Retina (tissue), 1 donor: ENCODE measurements at places on chromosomes 2 and 18.

GRCh38 chr2:42060718-42061619 lies 13.1 kb downstream of the PKDCC start:
- DNase-seq, result peak; percentile 40

- no peak for DNase-seq
These were observed 217.6 kb downstream of the NDUFA10 start for GRCh38 chr2:239807568-239807967.

- no peak for DNase-seq
These were observed 657.0 kb downstream of the ARHGAP15 start for GRCh38 chr2:143786026-143786765.

GRCh38 chr2:15975261-15975600 lies 34.9 kb downstream of the MYCN start:
- DNase-seq, result no peak

DNA sequence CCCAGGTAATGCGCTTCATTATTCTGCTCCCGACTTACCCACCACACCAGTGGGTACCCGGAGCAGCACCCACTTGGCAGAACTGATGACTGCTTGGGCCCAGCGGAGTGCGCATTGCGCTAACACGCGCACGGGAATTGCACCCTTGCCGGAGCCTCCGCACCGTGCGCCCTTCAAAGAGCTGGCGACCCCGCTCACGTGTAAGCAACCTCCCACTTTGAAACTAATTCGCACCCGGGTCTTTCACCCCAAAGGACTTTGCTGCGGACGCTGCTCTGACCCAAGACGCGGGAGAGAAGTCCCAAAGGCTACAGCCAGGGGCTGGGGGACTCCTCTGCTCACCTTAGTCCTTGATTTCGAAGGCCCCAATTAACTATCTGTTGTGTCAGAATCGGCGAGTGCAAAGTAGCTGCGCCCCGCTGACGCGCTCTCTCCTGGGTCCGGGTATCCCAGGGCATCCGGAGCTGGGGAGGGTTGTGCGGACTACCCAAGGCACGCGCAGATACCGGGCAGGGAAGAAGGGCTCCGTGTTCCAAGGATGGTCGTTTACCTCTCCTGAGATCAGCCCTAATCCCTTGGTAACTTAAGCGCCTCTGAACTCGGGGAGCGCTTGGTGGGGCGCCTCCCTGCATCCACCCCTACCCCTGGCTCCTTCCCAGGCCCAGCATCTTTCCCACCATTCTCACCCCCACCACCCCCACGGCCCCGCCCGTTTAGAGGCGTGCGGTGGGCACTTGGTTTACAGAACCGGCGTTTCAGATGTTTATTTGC lies 13.1 kb upstream of the SATB2 start:
- peak; percentile 62 for DNase-seq
